NCI-H510A (cell line): ENCODE measurements at places on chromosomes 6 and 20.

- DNase-seq: no peak
Observed at GRCh38 chr20:25275813-25276532, 28.1 kb downstream of the PYGB start.

GRCh38 chr20:59007665-59008511, 834 bp upstream of the CTSZ start:
- DNase-seq: no peak

- DNase-seq: no peak
Observed at GRCh38 chr6:1091900-1092299, 220.0 kb upstream of the FOXQ1 start.

GRCh38 chr6:26025047-26025893, 62.0 kb upstream of the HFE start:
- no peak for DNase-seq

DNA sequence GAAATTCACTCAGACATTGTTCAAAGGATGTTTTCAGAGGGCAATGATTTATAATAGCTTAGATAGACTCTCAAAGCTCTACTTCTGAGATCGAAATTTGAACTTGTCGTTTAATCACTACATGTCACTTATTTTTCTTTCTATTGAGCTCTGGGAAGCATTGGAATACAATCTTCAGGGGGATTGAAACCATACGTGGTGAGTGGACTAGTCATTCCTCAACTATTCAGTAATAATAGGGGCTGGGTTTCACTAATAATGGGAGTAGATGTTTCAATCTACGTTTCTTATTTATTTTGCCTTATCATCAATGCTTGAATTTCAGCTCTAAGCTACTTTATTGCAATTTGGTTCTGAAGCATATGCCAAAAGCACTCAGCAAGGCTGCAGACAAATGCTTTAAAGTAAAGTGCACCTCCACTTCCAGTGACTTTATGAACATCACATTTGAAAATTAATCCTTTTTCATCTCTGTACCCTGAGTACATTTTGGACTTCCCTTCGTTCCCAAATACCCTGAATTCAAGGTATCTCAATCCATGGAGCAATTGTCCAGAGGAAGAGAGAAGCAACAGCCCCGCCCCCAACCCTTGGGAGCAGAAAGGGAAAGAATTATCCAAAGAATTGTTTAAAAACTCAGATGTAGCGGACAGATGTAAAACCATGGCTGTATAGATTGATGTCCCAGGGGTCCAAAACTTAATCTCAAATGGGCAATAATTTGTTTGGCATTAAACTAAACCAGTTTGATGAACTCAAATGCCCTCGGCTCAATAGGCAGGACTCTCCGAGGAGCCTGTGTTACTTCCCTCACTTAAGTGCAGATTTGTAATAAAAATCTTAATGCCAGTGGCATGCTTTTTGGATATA, 68.1 kb downstream of the HFE start:
- DNase-seq: peak; percentile 49

- no peak for DNase-seq
Observed at GRCh38 chr6:127243501-127243900, 23.2 kb upstream of the RNF146 start.

- DNase-seq: no peak
Observed at GRCh38 chr20:38875175-38875993, 50.8 kb upstream of the FAM83D start.

GRCh38 chr20:57696401-57696961, 13.3 kb downstream of the PMEPA1 start:
- no peak for DNase-seq

DNA sequence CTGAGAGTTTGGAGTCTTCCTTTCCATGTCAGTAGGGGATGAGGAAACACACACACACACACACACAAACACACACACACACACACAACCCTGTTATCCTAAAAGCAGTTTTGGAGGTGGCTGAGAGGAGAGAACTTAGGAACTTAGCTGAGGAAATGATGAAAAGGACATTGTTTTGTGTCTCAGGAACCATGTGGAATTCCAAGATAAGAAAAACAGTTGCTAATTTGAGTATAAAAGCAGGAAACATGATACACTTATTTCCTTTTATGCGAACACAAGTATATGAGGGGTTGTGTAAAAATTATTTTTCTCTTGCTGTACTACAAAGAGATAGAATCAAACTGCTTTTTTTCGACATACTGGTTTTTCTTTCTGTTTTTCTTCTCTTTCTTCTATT, at the start of gene MYCT1:
Gene MYCT1, plus strand, starts transcription at position 264 of the 400 bp plus-strand sequence. Its CDS starts 6 bp downstream, at position 270.
- DNase-seq: no peak

DNA sequence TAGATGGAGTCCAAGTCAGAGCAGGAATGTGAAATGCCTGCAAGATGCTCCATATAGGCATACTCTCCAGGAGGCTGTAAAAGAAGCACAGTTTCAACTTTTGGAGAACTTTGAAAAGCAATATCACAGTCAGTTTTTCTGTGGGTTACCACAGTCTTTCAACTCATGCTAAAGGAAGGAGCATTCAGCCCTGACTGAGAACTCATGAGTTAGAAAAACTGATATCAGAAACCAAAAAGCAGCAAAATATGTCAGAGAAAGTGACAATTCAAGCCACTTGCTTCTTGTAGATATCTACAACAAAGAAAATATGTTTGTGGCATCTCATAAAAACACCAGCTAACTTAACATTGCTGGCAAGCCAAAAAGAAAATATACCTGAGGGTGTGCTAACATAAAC, 36.1 kb upstream of the PTCHD4 start:
- no peak for DNase-seq

DNA sequence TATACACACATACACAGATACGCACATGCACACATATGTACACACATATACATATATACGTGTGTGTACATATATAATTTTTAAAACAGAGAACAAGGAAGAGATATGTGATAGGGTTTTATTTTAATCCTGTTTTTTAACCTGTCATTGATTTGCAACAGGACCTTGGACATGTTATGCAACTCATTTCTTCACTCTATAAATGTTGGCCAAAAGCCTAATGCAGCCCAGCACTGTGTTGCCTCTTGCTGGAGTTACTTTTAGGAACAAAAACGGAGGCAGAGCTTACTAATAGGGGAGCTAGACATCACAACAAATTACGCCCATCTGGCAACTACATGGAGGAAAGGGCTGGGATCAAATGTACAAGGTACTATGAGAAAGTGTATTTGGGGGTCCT, 179.9 kb upstream of the TAB2 start:
- DNase-seq: no peak

- no peak for DNase-seq
Observed at GRCh38 chr6:105153676-105154075, 26.1 kb downstream of the POPDC3 start.

DNA sequence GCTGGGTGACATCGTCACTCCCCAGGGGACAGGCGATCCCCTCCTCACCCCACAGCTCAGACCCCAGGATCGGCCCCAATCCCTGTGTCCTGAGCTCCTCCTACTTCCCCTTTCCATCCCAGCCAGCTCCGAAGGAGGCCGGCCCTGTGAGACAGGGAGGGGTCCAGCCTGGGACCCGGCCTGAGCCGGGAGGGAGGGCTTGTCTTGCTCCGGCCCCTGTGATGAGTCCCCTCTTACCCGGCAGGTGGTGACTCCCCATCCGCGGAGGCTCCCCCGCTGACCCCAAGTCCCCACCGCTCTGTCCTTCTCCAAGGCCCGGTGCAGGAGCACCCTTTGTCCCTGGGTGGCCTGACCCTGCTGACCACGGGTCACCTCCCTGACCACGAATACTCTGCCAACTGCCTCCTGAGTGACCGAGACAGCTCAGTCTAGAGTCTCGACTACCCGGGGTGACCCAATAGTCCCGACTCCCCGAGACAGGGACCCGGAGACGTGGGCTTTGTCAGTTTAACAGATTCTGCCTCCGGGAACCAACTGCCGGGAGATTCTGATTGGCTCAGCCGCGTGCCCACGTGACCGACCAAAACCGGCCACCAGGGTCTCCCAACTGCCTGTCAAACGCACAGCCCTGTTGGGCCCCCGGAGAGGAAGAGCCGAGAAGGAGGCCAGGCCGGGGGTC, 187.4 kb upstream of the PROKR2 start:
- DNase-seq: peak; percentile 21

DNA sequence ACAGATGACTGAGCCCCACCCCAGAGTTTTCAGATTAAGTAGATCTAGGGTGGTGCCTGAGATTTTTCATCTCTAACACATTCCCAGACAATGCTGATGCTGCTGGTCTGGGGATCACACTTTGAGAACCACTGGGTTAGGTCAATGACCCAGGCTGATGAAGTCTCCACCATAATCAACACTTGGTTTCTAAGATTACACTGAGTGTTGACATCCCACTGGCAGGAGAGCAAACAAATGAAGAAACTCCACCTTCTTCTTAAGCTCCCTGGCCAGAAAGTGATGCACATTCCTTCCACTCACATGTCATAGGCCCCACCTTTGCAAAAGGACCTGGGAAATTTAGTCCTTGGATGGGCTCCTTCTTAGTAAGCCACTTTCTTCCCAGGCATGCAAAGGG, 53.1 kb downstream of the MAFB start:
- no peak for DNase-seq

DNA sequence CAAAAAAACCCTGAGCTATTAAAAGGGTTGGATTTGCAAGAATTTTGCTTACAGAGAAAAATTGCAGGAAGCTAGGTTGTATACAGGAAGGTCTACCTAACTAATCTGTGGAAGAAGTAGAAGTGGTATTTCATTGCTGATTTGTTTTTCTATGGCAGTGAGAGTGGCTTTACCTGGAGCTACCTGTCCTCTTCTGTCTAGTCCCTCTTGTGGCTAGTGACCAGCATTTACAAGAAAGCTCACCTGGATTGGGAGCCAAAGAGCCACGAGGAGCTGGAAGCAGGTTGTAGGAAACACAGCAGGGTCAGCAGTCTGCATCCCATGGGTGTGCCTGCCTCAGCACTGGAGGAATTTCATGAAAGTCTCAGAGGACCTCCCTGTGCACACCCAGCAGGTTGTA, 120.3 kb upstream of the RALGAPA2 start:
- DNase-seq: no peak

GRCh38 chr6:162973151-162973872, 245.5 kb downstream of the PACRG start:
- DNase-seq: no peak

DNA sequence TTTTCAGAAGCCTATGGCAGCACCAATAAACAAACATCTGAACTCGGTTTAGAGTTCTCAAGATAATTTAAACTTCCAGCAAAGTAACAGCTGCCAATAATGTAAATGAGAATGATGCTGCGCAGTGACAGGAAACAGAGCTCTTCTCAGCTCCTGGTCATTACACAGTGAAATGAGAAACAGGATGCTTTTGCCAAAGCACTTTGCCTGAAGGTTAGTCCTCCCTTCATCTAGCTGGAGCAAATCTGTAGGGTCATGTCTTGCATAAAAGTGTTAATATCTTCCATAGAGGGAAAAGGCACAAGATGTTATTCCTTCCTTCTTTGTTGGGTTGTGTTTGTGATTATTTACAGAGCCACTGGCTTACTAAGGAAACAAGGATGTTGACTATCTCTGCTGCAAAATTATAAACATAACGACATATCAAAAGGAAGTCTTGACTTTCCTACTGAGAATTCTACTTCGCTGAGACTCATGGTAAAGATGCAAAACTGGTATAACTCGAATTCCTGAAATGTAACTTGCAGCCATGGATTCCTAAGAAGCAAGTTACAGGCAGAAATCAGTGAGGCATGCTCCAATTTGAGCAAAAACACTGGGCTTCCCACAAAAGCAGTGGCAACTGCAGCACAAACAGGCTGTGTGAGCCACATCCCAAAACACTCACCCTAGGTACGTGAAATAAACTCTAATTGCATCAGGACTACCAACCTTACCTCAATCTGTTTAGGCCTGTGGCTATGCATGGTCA, 102.5 kb upstream of the BEND6 start:
- no peak for DNase-seq

DNA sequence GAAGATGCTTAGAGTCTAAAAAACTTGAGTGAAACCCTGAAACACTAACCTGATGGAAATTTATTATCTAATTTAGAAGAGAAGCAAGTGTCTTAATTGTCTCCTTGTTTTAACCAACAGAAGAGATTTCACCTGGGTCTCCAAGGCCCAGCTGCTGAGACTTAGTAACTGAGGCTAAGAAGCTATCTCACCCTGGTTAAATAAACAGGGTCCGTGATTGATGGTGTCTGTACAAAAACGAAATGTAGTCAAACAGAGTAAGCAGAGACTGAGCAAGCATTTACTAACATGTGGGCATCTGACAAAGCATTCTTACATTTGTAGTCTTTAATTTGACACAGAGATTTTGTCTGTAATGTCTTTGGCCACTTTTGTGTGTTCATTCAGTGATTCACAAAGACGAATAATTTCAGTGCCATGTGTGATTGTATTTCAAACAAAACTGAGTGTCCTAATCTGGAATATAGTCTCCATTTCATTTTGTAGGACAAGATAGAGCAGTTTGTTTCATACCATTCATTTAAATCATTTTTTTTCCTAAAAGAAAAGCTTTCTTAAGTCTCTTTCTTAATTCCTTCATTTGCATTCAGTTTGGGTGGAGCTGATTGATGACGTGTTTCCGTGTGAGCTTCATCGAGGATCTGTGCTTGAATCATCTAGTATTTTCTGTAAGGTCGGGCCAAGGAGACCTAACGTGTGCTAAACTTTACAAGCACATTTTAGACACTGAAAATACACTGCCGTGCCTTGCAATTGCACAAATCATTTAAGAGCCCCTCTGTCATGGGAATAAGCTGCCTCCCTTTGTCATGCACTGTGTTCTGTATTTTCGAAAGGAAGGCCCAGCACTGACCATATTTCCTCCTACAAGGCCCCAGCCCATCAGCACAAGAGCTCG, 170.6 kb upstream of the QKI start:
- DNase-seq: no peak

DNA sequence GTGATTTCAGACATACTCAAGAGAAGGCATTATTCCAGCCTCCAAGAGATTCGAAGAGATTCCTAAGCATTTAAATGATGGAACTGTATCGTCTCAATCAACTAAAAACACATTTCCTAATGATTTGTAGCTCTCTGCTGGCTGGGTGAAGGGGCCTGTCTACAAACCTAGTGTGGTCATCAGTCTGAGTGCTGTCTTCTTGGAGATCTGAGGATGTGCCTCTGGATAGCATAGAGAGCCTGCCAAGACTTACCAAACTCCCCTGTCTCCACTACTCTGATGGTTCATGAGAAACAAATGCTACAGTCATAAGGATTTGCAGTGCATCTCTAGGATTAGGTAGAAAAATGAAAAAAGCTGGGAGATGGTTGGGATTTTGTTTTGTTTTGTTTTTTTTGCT, 176.9 kb upstream of the CITED2 start:
- DNase-seq: no peak

DNA sequence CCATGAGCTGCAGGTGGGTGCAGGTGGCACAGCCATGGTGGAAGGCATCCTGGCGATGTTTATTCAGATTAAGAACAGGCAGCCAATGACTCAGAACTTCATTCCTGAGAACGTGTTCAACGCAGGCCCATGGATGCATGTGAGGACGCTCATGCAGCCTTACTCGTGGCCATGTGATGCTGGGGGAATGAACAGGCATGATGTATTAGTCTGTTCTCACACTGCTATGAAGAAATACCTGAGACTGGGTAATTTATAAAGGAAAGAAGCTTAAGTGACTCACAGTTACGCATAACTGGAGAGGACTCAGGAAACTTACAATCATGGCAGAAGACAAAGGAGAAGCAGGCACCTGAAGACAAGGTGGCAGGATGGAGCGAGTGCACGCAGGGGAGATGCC, 146.6 kb downstream of the RNASET2 start:
- DNase-seq: no peak
